ENCODE measurements at places on chromosomes 13 and 19.
A peak's percentile ranks its signal among the peaks of the same experiment; 100 is the strongest.

DNA sequence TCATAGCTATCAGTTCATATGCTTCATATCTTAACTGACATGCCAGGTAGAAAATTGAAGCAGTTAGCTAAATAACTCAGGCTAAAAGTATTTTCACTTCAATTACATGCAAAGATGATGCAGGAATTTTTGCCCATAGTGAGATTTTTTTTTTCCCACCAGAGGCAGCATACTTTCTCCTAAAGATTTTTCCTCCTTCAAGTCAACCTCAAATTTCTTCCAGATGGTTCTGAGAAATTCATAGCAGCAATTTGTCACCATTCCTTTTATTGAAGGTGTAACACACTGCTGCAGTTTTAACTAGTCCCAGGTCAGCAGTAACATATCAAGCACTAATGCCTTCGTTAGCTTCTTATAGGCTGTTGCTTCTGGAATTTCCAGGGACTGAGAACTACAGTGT, 141.9 kb downstream of the SUCLA2 start:
- DNase-seq: no peak

DNA sequence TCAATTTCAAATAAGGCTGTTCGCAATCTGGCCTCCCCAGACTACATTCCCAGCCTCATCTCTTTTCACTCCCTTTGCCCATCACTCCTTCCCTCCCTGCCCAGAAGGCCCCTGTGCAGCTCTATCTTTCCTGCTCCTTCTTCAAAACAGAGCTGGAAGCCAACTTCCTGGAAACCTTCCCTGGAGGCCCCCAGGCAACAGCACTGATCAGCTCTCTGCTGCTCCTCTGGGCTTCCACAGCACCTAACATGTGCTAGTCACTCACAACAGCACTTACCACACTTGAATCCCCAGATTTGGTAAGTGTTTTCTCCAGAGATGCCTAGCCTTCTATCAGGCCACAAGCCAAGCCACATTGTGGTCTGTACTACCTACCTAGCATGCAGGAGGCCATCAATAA, 9.5 kb downstream of the SMAD9 start:
- no peak for DNase-seq

DNA sequence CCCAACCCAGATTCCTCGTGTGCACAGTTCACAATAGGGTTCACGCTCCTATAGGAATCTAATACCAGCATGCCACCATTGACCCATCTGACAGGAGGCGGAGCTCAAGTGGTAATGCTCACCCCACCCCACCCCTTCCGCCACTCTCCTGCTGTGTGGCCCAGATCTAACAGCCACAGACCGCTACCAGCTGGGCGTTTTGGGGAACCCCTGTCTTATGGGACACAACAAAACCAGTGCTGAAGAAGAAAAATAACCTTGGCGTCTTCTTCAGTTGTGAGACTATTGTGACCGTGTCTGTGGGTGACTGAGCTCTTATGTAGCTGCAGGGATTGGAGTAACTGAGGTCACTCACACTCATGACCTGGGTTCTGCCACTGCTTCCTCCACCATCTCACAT, 5.2 kb upstream of the OR10H1 start:
- no peak for DNase-seq

DNA sequence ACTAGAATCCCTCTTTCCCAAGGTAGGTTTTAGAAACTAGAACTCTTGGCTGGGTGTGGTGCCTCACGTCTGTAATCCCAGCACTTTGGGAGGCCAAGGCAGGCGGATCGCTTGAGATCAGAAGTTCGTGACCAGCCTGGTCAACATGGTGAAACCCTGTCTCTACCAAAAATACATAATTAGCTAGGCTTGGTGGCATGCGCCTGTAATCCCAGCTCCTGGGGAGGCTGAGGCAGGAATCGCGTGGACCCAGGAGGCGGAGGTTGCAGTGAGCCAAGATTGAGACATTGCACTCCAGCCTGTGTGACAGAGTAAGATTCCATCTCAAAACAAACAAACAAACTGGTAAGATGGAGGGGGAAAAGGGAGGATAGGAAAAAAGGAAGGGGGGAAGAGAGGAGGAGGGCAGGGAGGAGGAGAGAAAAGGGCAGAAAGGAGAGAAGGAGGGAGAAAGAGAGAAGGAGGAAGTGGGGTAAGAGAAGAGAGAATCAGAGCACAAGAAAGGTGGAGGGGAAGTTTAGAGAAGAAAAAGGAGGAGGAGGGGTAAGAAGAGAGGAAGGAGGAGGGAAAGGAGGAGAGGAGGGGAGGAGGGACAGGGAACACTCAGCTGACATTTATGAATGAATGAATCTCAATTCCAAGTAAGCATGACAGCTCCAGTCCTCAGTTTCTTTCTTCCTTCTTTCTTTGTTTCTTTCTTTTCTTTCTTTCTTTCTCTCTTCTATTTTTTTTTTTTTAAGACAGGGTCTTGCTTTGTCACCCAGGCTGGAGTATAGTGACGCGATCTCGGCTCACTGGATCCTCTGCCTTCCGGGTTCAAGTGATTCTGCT, 2.6 kb upstream of the SLC27A1 start:
- DNase-seq: no peak

GRCh38 chr13:77339408-77339807, 12.5 kb upstream of the MYCBP2 start:
- no peak for DNase-seq

GRCh38 chr19:33798681-33799111, 2.0 kb downstream of the KCTD15 start:
- no peak for DNase-seq

- no peak for DNase-seq
Observed at GRCh38 chr13:91072486-91072885, 275.0 kb upstream of the MIR17HG start.

DNA sequence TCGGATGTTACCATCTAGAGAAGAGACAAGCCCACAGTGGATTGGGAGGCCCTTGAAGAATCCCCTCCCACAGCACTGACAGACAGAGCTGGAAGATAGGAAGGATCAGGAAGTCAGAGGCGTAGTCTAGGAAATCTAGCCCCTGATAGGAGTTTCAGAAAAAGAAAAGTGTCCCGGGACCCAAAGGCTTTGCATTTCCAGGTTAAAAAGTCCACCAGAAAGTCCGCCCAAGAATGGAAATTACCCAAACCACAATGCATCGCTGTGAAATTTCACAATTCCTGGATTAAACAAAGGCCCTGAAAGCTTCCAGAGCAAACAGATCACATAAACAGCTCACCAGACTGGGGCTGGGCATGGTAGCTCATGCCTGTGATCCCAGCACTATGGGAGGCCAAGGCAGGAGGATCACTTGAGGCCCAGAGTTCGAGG, 146.9 kb downstream of the KDM4B start:
- DNase-seq: no peak

DNA sequence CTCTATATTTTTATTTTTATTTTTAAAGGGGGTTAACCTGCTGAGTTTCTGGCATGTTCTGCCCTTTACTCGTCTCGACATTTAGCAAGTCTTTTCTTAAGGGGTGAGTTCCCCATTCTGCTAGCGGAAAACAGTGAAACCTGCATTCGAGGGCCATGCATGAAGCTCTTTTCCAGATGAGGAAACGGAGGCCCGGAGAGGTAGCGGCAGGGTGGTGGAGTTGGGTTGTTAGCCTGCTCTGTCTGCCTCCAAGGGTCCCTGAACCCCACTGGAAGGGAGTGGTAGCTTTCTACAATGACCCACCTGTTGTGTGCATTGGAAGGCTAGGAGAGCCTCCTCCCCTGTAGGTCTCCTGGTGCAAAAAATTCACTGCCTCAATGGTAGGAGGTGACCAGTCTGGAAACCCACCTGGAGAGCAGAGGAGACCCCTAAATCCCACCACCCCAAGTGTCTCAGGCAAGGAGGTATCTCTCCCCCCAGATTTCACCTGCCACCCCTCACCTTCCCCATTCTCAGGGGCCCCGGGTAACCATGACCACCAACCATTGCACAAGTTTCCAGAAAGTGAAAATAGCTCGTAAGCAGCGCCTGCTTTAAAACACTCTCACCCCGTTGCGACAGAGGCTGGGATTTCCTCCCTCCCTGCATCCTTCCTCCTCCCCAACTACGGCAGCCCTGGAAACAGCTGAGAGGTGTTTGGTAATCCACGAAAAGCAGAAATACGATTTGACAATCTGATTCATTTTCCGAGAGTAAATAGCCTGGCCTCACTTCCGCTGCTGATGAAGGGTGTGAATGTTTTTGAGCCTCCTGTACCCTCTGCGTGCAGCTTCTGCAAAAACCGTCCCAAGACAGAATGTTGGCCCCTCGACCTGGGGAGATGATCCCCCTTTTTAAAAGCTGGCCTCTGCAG, 3.5 kb downstream of the KLF2 start:
- DNase-seq: no peak

DNA sequence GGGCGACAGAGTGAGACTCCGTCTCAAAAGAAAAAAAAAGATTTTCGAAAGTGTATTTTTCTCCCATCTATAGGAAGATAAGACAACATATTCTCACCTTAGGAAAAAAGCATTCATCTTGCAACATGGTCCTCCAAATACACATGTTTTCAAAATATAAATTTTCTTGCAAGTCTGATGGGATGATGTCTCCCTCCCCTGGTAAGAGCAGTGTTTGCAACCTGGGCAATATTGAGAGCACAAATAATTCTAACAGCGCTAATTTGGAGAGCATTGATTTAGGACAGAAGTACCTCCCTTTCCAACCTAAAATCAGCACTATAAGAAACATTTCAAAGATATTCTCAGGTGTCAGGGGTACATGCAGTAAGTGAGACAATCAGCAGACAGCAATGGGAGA, 61.0 kb upstream of the SHISA2 start:
- peak; percentile 4 for DNase-seq

GRCh38 chr13:50401721-50402465, 386.6 kb downstream of the KCNRG start:
- DNase-seq: no peak

DNA sequence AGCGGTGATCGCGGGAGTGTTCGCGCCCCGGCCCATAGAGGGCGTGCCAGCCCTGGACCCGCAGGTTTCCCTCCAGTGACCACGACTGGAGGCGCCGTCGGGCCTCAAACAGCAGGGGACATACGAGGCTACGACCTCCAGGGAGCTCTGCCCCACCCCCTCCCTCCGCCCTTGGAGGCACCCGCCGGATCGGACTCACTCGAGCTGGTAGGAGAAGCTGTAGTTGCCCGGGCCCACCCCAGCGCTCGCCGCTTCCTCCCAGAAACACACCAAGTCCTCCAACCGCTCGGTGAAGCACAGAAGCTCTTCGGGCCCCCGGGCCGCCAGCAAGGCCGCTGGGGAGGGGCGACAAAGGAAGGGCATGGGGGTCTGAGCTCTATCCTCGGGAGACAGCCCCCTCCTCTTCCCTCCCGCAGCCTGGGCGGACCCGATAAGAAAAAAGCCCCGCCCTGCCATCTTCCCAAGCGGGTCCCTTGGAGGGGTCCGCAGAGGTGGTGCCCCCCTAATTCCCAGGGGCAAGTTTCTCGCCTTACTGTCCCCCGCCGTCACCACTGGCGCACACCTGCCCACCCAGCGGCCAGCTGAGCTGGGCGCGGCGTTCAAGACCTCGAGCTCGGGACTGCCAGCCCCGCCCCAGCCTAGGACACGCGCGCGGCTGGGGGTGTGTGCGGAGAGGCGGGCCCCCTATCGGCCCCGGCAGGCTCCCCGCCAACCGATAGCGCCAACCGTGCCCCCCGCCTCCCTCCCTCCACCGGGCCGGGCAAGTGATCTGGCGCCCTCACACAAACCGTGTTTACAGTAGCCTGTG, 1.0 kb downstream of the EPOR start:
- DNase-seq: peak; percentile 53

GRCh38 chr13:100512422-100512821, 76.2 kb downstream of the GGACT start:
- DNase-seq: no peak

DNA sequence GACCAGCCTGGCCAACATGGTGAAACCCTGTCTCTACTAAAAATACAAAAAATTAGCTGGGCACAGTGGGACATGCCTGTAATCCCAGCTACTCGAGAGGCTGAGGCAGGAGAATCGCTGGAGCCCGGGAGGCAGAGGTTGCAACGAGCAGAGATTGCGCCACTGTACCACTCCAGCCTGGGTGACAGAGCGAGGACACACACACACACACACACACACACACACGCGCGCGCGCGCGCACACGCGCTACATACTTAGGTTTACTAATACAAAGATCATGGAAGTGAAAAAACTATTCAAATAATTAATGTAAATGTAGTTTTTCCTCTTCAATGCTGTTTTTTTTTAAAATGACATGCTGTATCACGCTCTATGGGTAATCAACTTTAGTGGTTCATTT, 58.5 kb upstream of the ZDHHC20 start:
- no peak for DNase-seq

DNA sequence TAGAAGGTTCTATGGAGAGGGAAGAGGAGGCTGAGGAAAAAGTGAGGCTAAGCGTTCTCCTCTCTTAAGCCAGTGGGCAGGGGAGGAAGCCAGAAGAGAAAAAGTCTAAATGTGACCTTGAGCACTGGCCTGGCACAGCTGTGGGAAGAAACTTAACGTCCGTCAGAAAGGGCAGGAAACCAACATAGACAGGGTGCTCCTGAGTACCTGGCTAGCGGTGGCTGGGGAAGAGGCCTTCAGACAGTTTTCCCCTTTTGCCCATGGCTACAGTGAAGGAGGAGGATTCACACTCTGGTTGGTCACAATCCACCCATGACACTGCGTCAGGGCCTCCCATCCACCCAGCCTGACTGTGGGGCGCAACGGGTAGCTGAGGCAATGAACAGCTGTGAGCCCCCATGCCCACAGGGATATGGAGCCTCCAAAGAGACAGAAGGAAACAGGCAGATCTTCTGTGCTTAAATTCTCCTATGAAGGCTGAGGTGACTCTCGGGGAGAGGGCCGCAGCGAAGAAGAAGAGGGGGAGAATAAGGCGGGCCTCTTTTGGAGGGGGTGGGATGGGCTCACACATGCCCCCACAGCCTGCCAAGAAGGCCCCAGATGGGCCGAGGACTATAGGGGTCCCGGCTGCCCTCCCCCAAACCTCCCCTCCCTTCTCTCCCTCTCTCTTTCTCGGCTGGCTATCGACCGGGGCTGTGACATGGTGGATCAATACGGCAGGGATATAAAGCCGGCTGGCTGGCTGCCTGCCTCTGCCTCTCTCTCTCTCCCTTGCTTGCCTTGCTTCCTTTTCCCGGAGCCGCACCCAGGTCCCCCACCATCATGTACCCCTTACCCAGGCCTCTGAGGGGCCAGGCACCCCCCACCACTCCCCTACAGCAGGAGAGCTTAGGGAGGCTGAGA, 19.8 kb upstream of the POU2F2 start:
- no peak for DNase-seq

DNA sequence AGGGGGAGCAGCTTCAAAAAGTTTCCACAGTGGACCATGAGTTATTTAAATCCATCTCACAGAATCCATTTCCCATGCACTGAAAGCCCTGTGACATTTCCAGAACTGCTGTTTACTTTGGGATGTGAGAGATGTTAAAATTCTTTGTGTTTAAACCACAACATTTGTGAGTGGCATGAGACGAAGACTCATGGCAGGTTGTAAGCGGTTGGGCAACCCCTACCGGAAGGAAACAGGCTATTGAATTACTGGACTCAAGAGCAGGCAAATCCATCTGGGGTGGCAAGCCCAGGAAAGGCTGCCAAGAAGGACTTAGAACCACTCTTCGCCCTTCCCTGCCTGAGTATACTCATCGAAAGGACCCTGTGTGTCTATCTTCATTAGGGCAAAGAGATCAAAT, 22.3 kb upstream of the CLDN10 start:
- DNase-seq: no peak

- DNase-seq: no peak
Observed at GRCh38 chr19:4172861-4173473, 9.4 kb downstream of the SIRT6 start.
